ENCODE measurements at places on chromosomes 1 and 21. TPM values are rescaled to one million over a fixed set of nuclear protein-coding genes. Genes with fewer than 3 reads are reported as not detected.

GRCh38 chr1:203299169-203299568, 6.2 kb upstream of the BTG2 start:
- no peak for DNase-seq

CD53 gene
- 240 TPM for total RNA-seq

GRCh38 chr1:176858433-176858916, 306.0 kb downstream of the ASTN1 start:
- DNase-seq: no peak

DNA sequence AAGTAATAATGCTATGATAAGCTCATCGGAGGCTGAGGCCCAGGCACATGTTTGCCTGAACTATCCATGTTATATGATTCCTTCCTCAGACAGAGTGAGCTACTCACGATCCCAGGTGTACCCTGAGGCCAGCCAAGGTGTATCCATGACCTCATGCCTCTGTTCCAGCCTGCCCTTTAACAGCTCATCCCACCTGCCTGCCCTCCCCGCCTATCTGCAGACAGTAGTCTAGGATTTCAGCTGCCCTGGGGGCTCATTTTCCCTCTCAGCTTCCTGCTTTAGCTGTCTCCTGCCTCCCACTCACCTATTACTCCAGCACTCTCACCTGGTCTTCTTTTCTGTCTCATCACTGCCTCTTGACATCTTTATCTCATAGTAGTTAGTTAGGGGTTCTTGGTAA, 1.9 kb upstream of the IL24 start:
- DNase-seq: no peak

DNA sequence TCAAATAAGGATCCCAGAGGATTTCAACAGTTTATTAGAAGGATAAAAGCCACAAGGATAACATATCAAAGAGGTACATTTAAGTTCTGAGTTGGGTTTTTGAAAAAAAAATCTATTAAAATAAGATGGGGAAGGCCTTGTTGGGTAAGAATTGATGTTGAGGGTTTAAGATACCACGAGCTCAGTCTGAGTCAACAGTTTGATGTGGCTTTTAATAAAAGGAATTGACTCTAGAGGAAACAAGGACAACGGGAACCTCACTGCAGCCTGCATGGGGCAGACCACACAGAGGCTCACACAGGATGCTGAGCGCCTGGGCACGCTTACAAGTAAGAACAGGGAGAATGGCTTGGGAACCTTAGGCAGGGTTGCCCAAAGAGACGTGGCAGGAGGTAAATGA, 107.5 kb downstream of the TIAM1 start:
- peak; percentile 48 for DNase-seq

GRCh38 chr21:16468184-16468583, 738.4 kb downstream of the USP25 start:
- no peak for DNase-seq

DNA sequence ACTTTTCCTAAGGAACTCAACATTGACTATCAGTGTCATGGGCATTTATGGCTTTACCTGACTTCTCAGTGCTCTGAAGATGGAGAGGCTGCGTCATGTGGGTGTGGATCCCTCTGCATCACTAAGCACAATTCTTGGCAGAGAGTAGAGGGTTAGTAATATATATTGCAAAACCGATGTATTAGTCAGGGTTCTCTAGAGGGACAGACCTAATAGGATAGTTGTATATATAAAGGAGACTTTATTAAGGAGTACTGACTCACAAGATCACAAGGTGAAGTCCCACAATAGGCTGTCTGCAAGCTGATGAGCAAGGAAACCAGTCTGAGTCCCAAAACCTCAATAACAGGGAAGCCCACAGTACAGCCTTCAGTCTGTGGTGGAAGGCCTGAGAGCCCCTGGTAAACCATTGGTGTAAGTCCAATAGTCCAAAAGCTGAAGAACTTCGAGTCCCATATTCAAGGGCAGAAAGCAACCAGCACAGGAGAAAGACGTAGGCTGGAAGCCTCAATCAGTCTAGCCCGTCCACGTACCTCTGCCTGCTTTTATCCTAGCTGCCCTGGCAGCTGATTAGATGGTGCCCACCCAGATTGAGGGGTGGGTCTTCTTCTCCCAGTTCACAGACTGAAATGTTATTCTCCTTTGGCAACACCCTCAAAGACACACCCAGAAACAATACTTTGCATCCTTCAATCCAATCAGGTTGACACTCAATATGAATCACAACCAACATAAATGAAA, 159.7 kb upstream of the NRIP1 start:
- DNase-seq: no peak

DNA sequence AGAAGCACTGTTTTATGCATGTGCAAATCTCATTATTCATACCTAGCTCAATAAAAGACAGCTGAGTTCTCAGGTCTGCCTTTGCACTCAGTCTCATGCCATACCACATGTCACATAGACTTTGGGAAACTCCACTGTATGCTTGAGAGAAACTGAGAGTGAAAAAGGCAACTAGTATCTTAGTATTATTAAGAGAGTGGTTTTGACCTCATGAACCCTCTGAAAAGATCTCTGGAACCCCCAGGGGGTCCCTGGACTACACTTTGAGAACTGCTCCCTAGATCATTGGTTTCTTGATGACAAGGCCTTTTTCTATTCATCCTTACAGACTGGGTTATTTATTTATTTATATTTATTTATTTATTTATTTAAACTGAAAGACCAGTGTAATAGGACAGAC, 3.7 kb upstream of the RHEX start:
- DNase-seq: no peak

All from activated CD4-positive, alpha-beta memory T cell treated with anti-CD3 and anti-CD28 coated beads for 36 hours (primary cell).